Activated CD4-positive, alpha-beta T cell treated with anti-CD3 and anti-CD28 coated beads for 24 hours (primary cell): ENCODE measurements at places on chromosomes 5 and 9.

DNA sequence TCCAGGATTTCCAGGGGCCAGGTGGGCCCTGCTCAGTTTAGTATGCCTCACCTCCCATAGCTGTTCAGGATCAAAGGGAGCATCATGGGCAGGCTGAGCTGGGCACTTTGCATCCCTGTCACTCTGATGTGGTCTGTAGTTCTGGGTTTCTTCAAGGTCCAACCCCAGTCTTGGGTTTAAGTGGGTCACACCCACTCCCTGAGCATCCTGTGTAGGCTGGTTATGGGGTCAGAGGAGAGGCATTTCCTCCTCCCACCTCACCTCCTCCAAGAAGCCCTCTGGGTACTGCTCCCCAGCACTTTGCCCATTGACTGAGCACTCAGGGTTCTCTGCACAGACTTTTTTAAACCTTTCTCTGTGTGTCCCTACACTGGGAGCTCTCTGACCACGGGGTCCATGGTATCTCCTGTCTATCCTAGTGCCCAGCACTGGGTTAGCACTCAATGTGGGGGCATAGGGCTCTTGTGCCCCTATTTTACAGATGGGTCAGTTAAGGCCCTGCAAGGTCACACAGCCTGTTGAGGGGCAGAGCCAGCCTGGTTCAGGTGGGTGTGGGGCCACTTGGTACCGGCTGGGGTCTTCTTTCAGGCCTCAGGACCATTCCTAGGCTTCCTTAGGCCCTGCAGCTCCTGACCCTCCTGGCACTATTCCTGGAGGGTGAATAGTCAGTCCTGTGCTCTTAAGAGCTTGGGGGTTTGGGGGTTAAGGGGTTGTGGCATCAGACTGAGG lies 19.0 kb downstream of the CXXC5 start:
- DNase-seq = no peak

GRCh38 chr5:57950616-57951228 lies 468.1 kb upstream of the ACTBL2 start:
- DNase-seq = no peak

- no peak for DNase-seq
Observed at GRCh38 chr9:79768194-79768593, 196.4 kb downstream of the TLE4 start.

GRCh38 chr5:88956416-88956815 lies 73.4 kb upstream of the MEF2C start:
- DNase-seq = no peak

DNA sequence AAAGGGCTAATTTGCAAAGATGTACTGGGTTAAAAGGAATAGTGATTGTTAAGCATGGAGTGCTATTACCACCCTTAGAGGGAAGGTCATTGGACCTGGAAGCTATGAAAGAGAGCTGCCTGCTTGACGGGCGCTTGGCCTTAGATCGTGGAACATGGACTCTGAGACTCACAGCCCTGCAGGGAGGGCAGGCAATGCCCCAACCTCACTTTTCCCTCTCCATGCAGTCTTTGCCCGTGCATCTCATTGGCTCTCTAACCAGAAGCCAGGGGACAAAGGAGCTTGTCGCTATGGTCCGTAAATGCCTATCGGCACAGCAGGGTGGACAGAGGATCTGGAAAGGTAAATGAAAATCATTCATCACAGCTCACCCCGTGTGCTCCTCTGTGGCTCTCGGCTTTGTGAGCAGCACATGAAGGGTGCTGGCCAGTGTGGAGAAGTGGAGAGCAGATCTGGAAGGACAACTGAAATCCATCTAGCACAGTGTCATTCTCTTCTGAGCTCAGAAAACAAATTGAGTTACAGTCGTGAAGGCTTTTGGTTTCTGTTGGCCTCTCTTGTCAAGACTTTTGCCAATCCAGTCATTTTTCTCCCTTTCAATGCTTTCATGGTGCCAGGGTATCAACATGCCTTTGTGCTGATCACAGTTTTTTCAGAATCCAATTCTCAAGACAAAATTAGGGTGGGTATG lies 186.2 kb downstream of the SNX18 start:
- no peak for DNase-seq

- DNase-seq = no peak
Observed at GRCh38 chr5:89071941-89072331, 189.0 kb upstream of the MEF2C start.

DNA sequence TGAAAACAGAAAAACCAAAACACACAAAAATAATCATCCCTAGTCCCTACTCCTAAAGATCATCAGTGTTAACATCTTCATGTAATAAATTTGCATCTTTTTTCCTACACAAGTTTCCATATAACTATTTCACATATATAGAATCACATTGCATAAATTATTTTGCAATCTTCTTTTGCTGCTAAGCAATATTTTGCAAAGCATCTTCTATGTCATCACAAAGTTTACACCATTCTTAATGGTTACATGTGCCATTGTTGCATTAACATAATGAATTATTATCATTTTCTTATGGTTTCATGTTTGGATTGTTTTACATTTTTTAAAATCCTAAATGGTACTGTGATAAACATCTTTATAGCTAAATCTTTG lies 17.8 kb downstream of the SH3TC2 start:
- no peak for DNase-seq

DNA sequence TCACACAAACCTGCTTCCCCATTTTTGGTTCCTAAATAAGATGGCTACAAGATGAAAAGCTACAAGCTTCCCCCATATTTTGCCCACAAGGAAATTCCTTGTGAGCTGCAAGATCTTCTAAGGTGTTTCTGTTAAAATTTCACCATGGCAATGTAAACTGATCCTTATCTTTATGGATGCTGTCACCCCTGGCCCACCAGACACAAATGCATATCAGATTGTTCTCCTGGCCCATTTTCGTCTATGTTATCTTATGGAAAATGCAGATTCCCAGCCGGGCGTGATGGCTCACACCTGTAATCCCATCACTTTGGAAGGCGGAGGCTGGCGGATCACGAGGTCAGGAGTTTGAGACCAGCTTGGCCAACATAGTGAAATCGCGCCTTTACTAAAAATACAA lies 65.1 kb upstream of the IL6ST start:
- no peak for DNase-seq

- DNase-seq = no peak
Observed at GRCh38 chr9:96116275-96117064, 185.5 kb downstream of the HSD17B3 start.

DNA sequence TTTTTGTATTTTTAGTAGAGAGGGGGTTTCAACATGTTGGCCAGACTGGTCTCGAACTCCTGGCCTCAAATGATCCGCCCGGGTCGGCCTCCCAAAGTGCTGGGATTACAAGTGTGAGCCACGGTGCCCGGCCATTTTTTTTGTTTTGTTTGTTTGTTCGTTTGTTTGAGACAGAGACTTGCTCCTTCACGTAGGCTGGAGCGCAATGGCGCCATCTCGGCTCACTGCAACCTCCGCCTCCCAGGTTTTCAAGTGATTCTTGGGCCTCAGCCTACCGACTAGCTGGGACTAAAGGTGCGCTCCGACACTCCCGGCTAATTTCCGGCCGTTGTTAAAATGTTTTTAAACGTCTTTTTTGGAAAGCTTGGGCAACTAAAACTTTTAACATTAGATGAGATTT lies 54.0 kb downstream of the SHOC1 start:
- DNase-seq = no peak

DNA sequence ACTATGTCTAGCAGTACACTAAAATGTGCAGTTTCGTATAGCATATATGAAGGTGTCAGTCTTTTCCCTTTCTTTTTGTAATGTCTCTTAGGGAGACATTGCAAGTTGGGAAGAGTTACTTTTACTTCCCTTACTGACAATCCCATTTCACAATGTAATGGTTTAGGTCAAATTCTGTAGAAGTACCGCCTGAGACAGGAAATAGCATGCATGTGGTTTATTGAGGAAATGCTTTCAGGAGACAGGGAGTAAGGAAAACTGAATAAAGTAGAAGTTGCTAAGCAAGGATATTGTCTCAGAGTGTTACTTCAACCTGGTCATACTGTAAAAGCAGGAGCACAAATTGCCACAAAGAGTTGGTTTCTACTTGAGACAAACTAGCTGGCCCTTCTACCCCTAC lies 32.1 kb upstream of the MSANTD3 start:
- DNase-seq = no peak

GRCh38 chr9:7402334-7403027 lies 397.1 kb downstream of the DMAC1 start:
- DNase-seq = no peak

DNA sequence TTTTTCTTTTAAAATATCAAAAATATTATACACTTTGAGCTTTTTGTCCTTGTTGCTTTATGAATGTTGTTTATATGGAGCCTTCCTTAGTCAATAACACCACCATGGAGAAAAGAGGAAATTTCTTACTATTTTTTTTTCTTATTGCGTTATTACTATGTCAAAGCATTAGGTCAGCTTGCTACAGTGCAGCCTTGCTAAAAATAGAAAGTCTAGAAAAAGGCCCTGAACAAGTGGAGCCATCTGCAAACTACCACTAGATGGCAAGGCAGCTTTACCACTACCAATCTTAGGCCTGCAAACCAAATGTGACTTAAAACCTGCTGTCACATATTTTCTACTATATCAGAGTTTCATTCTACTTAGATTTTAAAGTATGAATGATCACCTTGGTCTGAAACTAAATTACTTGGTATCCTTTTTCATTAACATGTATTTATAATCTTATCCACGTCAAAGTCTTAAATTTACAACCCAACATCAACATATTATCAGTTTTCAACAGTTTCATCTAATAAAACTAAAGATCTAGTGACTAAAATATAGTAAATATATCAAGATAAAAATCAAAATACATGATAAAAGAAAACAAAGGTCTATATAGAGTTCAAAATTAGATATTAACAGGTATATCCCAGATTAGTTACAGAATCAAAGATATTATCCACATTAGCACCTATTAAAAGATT lies 113.1 kb upstream of the ACOT12 start:
- no peak for DNase-seq

GRCh38 chr5:92941806-92942205 lies 639.2 kb downstream of the NR2F1-AS1 start:
- no peak for DNase-seq

DNA sequence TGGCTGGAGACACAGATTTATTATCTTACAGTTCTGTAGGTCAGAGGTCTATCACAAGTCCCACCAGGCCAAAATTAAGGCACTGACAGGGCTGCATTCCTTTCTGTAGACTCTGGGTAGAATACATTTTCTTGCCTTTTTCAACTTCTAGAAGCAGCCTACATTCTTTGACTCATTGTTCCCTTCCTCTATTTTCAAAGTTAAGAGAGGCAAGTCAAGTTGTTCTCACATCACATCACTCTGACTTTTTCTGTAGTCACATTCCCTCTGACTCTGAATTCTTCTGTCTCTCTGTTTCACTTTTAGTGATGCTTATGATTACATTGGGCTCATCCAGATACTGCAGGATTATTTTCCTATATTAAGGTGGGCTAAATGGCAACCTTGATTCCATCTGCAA lies 119.0 kb downstream of the MELK start:
- DNase-seq = no peak

- DNase-seq = no peak
Observed at GRCh38 chr9:4297151-4297785, 2.6 kb downstream of the GLIS3 start.

DNA sequence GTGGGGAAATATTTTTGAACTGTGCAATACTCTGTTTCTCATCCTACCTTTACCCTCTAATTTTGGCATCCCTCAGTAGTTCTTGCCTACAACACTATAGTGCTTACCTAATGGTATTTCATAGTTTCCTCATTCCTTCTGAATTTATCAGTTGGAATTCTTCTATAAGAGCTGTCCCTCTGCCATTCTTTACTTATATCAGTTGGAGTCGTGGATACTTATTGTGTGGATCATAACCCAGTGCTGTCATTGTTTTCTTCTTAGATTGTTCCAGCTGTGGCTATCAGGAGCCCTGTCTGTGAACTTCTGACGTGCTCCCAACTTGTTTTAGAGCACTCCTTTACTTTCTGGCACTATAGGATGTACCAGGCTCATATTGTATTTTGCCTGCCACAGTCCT lies 146.1 kb upstream of the OTULINL start:
- DNase-seq = no peak

DNA sequence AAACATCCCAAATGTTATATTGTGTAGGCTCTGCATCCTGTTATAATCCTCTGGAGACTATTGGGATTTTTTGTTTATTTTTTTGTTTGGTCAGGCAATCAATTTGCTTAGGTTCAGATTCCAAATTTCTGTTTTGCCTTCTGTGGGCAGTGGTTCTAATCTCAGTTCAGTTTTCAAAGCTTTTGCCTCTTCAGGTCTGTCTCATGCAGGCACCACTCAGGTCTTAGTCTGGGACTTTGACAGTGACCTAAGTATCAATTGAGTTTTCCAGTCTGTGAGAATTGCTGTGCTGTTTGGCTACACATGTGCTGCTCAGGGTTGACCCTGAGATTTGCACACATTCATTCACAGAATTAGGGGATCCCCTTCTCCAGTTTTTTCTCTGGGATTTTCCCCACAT lies 14.1 kb downstream of the SNX2 start:
- DNase-seq = no peak

- no peak for DNase-seq
Observed at GRCh38 chr9:138116521-138116920, 238.9 kb downstream of the CACNA1B start.

DNA sequence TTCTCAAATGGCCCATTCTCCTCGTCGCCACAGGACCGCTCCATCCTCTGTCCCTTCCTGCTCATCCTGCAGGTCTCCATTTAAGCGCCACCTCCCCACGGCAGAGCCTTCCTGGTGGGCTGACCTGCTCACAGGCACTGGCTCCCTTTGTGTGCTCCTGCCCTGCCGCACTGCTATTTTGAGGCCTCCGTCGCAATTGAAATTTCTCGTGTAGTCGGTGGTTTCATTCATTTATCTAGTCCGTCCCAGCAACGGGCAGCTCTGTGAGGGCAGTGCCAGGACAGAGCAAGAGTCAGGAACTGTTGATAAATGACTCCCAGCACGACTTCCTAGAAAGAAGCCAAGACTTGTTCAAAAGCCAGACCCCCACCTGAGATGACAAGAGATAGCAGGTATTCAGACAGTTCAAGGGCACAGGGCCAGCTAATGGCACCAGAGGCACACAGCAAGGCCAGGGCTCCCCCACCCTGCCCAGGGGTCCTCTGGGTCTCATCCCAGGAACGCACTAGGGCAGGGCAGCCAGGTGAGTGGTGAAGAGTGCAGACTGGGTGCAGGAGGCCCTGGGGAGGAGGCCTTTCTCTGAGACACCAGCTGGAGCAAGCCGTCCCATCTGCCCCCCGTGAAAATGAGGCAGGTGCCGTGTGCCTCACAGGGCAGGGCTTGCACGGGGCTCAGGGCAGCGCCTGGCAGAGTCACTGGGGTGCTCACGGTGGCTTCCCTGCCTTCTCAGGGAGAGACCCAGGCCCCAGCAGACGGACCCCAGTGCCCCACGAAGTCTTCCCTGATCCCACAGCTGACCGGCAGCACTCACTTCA lies 36.9 kb downstream of the FAM78A start:
- no peak for DNase-seq

- DNase-seq = no peak
Observed at GRCh38 chr9:128999581-129000206, 28.4 kb downstream of the SH3GLB2 start.

DNA sequence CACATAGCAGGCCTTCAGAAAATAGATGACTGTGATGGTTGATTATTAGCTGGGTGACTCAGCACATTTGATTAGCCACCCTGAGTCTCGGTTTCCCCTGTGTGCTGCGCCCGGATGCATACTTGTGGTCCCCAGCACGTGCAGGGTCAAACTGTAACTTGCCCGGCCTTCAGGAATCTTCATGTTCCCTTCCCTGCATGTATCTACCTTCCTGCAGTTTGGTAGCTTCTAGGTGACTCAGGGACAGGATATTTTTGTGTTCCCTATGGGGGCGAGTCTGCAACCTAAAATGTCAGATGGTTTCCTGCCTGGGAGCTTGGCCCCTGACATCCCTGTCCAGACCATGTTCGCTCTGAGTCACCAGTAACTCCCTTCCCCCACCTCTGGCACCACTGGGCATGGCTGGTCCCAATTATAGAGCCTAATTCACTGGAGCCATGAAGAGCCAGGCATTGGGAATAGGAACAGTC lies 13.2 kb downstream of the PTGS1 start:
- no peak for DNase-seq
